ENCODE measurements at places on chromosomes 13 and 19.

GRCh38 chr13:21076253-21076652 lies 14.9 kb upstream of the LATS2 start:
- DNase-seq = no peak

DNA sequence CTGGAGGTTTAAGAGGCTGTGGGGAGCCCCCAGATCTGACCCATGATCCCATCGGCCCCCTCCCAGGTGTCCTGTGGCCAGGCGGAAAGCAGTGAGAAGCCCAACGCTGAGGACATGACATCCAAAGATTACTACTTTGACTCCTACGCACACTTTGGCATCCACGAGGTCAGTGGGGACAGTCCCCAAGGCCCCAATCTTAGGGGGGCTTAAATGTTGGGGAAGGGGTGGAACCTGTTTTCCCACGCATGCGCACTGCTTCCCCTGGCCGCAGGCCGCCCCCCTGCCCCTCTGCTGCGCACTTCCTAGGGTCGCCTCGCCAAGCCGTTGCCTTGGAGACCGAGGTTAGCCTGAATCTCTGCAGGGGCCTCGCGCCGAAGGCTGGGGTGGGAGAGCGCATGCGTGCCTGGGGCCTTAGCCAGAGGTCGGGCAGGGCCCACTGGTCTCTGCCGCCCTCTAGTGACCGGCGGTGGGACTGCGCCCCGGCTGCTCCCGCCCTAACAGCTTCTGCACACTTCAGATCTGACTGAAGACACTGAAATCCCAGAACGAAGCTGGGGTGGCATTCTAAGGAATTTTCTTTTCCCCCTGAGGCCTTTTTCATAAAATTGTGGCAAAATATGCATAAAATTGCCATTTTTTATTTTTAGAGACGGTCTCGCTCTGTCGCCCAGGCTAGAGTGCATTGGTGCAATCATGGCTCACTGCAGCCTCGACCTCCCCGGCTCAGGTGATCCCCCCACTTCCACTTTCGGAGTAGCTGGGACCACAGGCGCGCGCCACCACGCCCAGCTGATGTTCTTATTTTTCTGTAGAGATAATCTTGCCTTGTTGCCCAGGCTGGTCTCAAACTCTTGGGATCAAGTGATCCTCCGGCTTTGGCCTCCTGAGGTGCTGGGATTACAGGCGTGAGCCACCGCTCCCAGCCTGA lies 3.6 kb downstream of the PRMT1 start:
- peak; percentile 83 for DNase-seq

DNA sequence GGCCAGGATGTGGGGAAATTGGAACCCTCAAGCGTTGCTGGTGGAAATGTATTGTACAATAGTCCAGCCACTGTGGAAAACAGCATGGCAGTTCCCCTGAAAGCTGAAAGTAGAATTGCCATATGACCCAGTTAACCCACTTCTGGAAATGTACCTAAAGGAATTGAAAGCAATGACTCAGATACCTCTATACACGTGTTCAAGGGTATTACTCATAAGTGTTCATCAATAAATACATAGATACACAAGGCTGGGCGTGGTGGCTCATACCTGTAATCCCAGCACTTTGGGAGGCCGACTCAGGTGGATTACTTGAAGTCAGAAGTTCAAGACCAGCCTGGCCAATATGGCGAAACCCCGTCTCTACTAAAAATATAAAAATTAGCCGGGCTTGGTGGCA lies 71.9 kb upstream of the IRS2 start:
- no peak for DNase-seq

DNA sequence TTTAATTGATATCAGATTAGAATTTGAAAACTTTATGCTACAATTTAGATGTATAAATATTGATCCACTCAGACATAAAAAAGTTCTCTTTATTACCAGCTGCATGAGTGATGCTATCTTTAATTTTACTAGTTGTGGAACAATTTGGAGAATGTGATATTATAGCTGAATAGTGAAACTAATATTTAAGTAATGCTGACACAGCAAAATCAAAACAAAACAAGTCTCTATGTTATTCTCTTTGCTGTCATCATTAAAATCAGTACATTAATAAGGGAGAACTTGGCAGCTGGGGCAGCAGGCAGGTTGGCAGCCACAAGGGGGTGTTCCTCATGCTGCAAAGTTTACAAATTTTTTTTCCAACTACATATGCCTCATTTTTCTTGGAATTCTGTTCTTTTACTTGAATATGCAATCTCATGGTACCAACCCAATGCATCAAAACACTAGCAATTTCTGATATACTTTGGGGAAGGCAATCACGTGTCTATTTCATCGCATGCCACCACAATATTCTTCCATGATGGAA lies 585.3 kb downstream of the FGF9 start:
- DNase-seq = no peak

GRCh38 chr13:29103065-29103800 lies 283.1 kb downstream of the MTUS2 start:
- DNase-seq = no peak

DNA sequence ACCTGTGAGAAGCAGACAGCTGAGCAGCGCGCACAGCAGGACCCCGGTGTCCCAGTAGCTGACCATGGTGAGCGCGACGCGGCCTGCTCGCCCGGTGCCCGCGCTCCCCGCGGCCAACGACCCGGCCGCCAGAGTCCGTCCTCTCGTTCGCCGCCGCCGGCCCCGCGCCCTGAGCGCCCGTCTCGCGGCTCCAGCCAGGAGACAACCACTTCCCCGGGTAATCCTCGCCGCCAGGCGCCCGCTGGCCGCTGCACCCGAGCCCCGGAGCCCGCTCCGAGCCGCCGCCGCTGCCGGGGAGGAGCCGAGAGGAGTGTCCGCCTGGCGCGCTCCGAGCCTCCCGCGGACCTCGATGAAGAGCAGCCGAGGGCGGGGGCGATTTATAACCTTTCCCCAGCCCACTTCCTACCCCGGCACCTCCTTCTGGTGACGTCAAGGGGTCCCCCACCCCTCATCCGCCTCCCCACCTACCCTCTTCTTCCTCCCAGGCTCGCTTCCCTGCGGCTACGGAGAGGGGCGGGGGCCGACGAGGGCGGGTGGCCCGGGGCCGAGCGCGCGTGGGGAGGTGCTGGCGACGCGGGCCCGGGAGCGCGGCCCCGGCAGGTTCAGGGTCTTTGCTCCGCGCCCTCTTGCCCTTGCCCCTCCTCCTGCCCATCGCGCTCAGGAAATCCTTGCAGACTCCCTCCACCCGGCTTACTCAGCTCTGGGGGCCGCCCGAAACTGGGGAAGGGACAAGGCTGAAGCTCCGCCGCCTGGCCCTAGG lies at the start of gene FLT1:
Gene FLT1 (minus strand): TSS at position 351 of the 760 bp plus-strand sequence. CDS start 285 bp downstream, at position 66.
- peak; percentile 30 for DNase-seq

GRCh38 chr13:20332361-20333096 lies 100.4 kb upstream of the GJB6 start:
- DNase-seq = peak; percentile 22

DNA sequence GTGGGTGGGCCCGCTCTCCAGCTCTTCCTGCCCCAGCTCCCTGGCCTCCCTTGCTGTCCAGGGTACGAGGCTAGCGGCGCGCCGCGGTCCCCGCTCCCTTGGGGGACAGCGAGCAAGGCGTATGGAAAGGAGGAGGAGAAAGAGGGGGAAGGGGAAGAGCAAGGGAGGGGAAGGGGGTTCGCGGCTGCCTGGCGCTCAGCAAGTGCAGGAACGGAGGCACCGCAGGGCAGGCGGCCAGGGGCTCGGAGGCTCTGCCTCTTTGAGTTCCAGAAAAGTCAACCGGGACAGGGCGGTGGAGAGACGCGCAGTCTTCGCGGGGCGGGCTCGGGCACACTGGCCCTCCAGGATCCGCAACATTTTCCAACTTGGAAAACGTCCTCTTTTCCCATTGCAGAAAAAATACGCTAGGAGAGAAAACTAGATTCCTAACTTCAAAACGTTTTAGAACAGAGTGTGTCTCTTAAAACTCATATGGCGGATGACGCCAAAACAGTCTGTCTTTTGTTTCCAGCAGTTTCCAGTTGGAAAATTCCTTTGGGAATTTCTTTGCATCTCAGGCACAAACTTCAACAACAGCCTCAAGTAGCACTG lies 23.1 kb upstream of the TNFRSF19 start:
- DNase-seq = peak; percentile 52

GRCh38 chr13:97280478-97280877 lies 58.3 kb downstream of the MBNL2 start:
- no peak for DNase-seq

DNA sequence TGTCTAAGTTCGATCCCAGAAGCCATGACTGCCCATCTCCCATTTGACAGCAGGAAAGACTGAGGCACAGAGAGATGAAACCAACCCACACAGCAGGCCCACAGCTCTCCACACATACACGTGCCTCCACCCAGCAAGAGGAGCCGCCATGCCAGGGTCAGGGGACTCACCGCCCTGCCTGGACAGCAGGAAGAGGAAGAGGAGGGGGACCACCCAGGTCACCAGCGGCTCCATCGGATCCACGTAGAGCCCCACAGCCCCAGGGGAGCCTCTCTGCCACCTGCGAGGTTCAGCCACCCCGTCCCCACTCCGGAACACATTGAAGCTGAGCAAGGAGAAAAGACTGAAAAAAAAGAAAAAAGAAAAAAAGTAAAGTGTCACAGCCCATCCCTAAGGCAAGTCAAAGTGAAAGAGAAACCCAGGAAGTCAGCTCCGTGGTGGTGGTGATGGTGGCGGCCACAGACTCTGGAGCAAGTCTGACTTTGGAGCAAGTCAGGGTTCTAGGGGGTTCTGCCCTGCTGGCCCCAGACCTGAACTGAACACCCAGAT lies at the start of gene IL12RB1:
Gene IL12RB1 (minus strand): TSS at position 345 of the 549 bp plus-strand sequence. CDS start 111 bp downstream, at position 234.
- DNase-seq = no peak

DNA sequence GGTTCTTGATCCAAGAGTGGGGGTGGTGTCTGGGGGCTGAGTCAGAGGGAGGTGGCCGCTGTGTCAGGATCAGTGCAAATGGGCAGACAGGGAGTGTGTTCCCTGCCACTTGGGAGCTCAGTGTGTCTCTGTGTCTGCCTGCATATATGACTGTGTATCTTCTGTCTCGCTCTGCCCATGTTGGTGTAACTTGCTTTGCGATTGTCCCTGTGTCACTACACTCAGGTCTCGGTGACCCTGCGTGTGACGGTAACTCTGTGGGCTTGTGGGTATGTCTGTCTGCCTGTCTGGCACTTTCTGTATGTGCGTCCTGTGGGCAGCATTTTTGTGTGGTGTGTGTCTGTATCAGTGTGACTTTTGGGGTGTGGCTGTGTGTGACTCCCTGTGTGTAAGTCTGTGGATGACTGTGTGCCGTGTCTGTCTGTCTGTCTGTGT lies 8.2 kb upstream of the ERFL start:
- DNase-seq = peak; percentile 36

- no peak for DNase-seq
Observed at GRCh38 chr13:39631307-39631706, 24.2 kb upstream of the COG6 start.

DNA sequence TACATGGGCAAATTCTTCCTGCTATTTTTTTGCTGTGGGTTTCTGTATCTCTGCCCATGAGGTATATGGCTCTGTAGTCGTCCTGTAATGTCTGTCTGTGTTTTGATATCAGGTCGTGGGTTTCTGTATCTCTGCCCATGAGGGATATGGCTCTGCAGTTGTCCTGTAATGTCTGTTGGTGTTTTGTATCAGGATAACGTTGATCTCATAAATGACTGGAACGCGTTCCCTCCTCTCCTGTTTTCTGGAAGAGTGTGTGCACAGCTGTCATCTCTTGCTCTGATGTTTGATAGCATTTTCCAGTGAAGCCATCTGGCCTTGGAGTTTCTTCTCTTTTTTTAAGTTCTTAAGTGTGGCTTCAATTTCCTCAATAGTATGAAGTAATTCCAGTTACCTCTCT lies 57.2 kb downstream of the SOX1 start:
- no peak for DNase-seq

- DNase-seq = no peak
Observed at GRCh38 chr13:70311191-70311590, 202.9 kb upstream of the KLHL1 start.

GRCh38 chr19:11963566-11964355 lies 1.1 kb upstream of the ZNF763 start:
- DNase-seq = peak; percentile 73

GRCh38 chr19:4233282-4233853 lies 4.0 kb downstream of the EBI3 start:
- peak; percentile 25 for DNase-seq

GRCh38 chr19:1624458-1624857 lies 19.2 kb upstream of the UQCR11 start:
- DNase-seq = peak; percentile 58

- no peak for DNase-seq
Observed at GRCh38 chr19:19115954-19116353, 22.3 kb downstream of the TMEM161A start.

GRCh38 chr13:85254641-85255040 lies 544.6 kb downstream of the SLITRK6 start:
- DNase-seq = no peak
